ENCODE measurements at places on chromosomes 1 and 21.

- no peak for DNase-seq
Measured at GRCh38 chr1:81151206-81151605, 649.5 kb upstream of the ADGRL2 start.

GRCh38 chr1:24321697-24322469, 2.7 kb downstream of the GRHL3 start:
- peak; percentile 65 for DNase-seq

DNA sequence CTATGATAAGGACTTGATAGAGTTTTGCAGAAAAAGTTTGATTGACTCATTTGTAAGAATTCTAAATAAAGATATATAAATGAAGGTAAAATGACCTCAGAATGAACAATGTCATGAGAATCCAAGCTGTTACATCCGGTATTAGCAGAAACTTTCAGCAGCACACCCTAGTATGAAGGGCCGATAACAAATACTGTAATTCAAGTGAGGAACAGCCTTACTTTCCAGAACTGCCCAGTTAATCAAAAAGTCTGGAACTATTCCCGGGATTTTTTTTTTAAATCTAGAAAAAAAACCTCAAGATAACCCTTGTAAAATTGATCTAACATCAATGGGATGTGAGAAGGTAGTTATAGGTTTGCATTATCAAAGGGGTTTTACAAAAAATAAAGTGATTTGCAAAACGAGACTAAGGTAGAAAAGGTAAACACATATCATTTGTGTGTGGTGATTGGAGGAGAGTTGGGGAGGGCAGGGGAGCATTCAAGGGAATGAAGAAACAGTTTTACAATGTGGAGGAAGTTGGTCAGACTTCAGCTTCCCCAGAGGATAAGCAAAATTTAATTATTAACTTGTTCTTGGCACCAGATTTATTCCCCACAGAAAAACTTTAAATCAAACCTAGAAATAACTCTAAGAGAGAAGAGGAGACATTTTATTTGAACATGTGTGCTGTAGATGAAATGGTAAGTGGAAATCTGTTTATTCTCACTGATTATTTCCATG, 75.9 kb upstream of the VCAM1 start:
- no peak for DNase-seq

DNA sequence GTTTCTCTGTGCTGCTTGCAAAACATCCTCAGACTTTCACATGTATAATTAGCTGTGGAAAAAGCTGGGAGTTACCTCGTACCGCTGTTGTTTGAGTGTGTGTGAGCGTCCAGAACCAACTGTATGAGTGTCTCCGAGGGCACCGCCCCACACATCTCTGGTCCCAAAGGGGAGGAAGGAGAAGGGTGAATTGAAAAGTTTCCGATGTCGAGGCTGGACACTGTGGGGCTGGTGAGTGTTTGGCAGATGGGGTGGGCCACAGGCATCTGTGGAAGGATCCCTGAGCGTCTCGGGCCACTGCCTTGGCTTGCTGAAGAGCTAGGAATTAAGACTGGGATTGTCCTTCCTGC, 1.2 kb downstream of the ATP2B4 start:
- DNase-seq: no peak

GRCh38 chr1:8815582-8816151, 1.8 kb downstream of the RERE start:
- DNase-seq: no peak

GRCh38 chr1:34400675-34401074, 224.0 kb downstream of the C1orf94 start:
- DNase-seq: no peak

GRCh38 chr1:47881505-47882442, 115.4 kb downstream of the TRABD2B start:
- DNase-seq: no peak

Data from ascending aorta (tissue), 2 donors.